Activated gamma-delta T cell treated with anti-CD3 and anti-CD28 coated beads, Interleukin-2, amount 50 U/mL, for 16 hours (primary cell): ENCODE measurements at places on chromosomes 4 and X.

- no peak for DNase-seq
Measured at GRCh38 chr4:47550899-47551548, 65.9 kb downstream of the ATP10D start.

- no peak for DNase-seq
Measured at GRCh38 chr4:128780688-128781087, 28.8 kb upstream of the JADE1 start.

GRCh38 chr4:1579001-1579900, 104.9 kb downstream of the FAM53A start:
- DNase-seq, result peak; percentile 68

GRCh38 chr4:142356801-142357200, 489.3 kb downstream of the INPP4B start:
- DNase-seq, result no peak

DNA sequence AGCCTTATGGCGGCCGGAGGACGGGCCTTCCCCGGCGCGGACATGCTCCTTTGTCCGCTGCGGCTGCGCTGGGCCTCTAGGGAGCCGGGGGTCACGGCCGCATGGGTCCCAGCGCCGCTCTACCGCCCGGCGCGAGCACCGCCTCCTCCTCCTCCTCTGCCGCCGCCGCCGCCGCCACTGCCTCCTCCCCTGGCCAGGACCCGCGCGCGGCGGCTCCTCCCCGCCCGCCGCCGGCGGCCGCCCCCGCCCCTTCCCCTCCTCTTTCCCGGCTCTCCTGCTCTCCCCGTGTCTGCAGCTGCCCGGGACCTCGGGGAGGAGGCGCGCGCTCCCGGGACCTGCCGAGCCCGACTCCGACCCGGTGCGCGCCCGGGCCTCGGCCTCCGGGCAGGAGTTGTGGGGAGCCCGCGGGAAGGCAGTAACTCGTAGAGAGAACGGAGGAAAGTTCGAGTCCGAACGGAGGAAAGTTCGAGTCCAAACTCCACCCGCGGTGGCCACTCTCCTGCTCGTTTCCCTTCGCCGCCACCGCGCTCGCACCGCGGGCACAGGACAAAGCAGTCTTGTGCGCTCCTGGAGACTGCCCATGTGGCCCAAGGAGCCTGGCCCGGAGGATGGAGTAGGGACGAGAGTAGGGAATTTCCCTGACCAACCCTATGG, at the start of gene ADGRA3:
TSS of gene ADGRA3 (minus strand) at position 179 of the 654 bp plus-strand sequence. CDS start 282 bp downstream, outside the sequence.
- DNase-seq, result no peak
